ENCODE measurements at places on chromosomes 12 and 14.

DNA sequence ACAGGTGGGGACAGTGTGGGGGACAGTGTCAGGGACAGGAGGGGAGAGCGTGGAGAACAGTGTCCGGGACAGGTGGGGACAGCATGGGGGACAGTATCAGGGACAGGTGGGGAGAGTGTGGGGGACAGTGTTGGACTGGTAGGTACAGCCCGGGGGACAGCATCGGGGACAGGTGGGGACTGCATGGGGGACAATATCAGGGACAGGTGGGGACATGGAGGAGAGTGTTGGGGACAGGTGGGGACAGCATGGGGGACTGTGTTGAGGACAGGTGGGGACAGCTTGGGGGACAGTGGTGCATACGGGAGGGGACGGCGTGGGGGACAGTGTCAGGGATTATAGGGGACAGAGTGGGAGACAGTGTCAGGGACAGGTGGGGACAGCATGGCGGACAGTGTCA is 212.3 kb downstream of the TMEM121 start:
- no peak for DNase-seq

DNA sequence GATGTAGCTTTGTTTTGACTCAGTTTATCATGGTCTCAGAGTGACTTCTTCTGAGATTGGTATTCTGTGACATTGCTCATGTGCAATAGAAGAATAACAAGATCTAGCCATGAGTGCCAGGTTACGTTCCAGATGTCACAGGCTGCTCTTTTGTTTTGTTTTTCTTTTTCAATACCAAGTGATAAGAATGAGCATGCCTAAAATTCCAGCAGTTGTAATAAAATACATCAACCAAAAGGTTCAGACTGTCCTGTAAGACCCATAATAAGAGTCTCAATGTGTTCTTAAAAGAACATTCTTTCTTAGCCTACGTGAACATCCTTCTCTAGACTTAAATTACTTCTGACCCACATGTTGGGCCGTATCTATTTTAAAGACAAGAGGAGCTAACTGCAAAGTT is 669.2 kb downstream of the DIO2 start:
- no peak for DNase-seq

DNA sequence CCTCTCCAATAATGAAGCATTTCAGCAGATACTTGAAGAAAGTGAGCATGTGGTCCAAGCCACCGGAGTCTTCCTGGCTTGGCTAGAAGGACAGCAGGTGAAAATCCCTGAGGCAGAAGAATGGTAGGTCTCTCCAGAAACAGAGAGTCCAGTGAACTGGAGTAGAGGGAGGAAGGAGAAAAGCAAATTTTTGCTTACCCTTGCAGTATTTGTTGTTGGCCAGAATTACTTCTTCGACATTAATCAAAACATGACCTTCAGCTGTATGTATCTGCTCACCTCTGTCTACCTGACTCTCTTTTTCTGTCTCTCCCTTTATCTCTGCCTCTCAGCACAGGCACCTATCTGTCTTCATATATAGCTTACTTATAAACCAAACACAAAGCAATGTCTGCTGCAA is 208.9 kb downstream of the SYT1 start:
- DNase-seq = no peak

GRCh38 chr14:105258846-105259245 is 10.5 kb downstream of the BTBD6 start:
- DNase-seq = peak; percentile 92

- DNase-seq = no peak
Measured at GRCh38 chr14:102390064-102390855, 27.5 kb downstream of the TECPR2 start.

DNA sequence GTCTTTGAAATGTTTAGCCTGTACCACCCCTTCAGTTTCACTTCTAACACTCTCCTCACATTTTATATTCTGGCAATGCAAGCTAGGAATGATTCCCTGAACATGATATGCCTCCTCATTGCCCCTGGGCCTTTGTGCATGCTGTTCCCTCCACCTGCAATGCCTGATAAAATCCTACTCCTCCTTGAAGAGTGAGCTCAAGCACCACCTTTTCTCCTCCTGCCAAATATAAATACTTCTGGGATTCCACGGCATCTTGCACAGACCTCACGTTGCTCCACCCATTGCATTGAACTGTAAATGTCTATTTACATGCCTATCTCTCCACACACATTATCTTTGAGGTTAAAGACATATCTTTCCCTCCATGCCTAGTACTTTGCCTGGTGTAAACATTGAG is 21.1 kb downstream of the NKX2-1 start:
- DNase-seq = no peak
